ENCODE measurements at places on chromosomes 5 and 9.
A peak's percentile ranks its signal among the peaks of the same experiment; 100 is the strongest.

- no peak for DNase-seq
Measured at GRCh38 chr9:16358751-16359150, 511.7 kb downstream of the BNC2 start.

GRCh38 chr5:157290156-157290980 lies 24.4 kb downstream of the CYFIP2 start:
- no peak for DNase-seq

DNA sequence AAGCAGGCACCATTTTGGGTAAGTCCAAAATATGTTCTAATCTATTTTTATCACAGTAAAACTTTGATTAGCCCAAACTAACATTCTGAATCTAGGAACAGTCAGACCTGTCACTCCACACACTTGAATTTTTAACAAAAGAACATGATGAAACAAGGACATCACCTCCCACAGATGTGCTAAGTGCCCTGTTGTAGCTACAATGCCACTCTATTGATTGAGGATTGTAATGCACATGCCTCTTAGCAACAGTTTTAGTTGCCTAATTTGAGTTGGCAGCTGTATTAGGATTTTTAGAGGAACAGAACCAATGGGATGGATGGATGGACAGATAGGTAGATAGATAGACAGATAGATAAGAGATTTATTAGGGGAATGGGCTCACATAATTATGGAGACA lies 20.3 kb upstream of the RNF20 start:
- DNase-seq: no peak

DNA sequence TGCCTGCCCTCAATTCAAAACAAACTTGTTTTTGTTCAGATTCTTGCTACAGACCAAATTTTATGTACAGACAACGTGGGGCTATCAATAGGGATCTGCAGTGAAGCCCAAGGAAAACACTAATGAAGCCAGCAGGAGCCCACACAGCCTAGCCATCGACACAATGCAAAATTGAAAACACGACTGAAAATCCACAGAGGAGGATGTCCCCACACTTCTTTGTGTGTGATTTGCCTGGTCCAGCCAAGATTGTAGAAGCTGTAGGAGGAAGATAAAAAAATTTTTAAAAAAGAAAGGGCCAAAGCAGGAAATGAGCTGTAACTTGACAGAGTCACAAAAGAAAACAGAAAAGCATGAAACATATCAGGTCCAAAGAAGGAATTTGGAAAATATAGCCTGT lies 34.8 kb downstream of the HTR4 start:
- no peak for DNase-seq

- DNase-seq: no peak
Measured at GRCh38 chr5:69335341-69335935, 2.8 kb upstream of the CCDC125 start.

- DNase-seq: no peak
Measured at GRCh38 chr5:75265731-75266130, 29.1 kb upstream of the ANKRD31 start.

DNA sequence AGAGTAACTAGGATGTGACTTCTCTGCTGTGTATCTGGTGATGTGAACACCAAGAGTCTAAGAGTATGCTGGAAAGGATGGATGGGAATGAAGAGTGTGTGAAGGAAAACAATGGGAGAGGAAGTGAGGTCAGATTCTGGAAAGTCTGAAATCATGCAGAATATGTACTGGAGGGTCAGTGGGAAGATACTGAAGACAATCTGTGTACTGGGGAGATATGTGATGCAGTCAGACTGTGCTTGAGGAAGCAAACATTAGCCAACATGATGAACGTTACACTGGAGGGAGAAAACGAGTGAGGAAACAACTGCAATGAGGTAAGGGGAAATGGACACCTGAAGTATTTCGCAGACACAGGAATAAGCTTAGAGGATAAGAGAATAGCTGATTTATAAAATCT lies 105.7 kb downstream of the NR3C1 start:
- no peak for DNase-seq

GRCh38 chr9:135602789-135603481 lies 36.4 kb downstream of the GLT6D1 start:
- peak; percentile 46 for DNase-seq

GRCh38 chr9:115466756-115467155 lies 348.8 kb upstream of the TNC start:
- no peak for DNase-seq

- DNase-seq: no peak
Measured at GRCh38 chr5:145362266-145362665, 472.9 kb downstream of the PRELID2 start.

GRCh38 chr5:50866415-50866814 lies 200.0 kb downstream of the PARP8 start:
- no peak for DNase-seq

- DNase-seq: no peak
Measured at GRCh38 chr9:5515261-5515650, 4.9 kb downstream of the PDCD1LG2 start.

GRCh38 chr5:108384741-108385140 lies 2.8 kb upstream of the FBXL17 start:
- no peak for DNase-seq

DNA sequence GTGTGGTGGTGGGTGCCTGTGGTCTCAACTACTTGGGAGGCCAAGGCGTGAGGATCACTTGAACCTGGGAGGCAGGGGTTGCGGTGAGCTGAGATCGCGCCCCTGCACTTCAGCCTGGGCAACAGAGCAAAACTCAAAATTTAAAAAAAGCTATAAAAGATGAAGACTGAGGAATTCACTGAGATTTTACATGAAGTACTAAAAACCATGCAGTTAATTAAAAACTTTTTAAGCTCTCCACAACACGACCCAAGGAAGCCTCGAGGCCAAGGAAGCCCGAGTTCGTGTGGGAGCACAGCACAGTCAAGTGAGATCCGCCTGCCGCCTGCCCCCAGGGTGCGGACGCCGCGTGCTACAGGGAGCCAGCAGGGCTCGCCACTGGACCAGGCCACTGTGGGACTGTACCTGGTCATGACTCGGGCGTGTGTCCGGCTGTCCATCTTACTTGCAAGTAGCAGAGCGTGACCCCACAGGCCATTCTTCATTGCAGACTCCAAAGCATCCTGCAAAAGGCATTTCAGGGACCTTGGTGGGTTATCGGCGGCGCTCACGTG lies 21.2 kb upstream of the INPP5E start:
- DNase-seq: no peak

DNA sequence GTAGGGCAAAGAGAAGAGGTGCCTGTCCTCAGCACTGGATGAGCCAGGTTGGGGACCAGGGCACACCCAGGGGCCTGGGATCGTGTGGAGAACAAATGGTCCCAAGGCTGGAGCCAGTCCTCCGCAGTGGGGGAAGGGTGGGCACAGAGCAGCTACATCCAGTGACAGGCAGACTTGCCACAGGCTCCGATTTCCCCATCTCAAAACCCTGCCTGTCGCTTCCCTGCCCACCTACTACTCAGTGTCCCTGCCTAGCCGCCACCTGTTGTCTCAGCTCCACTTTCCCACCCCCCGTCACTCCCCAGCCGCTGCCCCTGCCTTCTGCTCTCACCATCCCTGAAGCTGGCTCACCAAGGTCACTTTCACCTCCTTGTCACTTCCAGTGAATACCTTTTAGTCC lies 13.9 kb upstream of the ENHO start:
- no peak for DNase-seq

GRCh38 chr5:143055596-143056338 lies 285.6 kb downstream of the ARHGAP26 start:
- no peak for DNase-seq

GRCh38 chr5:32683125-32683524 lies 28.0 kb upstream of the NPR3 start:
- no peak for DNase-seq

GRCh38 chr5:55597014-55597981 lies 62.5 kb upstream of the PLPP1 start:
- DNase-seq: no peak

- no peak for DNase-seq
Measured at GRCh38 chr9:69678843-69679538, 6.8 kb upstream of the APBA1 start.

DNA sequence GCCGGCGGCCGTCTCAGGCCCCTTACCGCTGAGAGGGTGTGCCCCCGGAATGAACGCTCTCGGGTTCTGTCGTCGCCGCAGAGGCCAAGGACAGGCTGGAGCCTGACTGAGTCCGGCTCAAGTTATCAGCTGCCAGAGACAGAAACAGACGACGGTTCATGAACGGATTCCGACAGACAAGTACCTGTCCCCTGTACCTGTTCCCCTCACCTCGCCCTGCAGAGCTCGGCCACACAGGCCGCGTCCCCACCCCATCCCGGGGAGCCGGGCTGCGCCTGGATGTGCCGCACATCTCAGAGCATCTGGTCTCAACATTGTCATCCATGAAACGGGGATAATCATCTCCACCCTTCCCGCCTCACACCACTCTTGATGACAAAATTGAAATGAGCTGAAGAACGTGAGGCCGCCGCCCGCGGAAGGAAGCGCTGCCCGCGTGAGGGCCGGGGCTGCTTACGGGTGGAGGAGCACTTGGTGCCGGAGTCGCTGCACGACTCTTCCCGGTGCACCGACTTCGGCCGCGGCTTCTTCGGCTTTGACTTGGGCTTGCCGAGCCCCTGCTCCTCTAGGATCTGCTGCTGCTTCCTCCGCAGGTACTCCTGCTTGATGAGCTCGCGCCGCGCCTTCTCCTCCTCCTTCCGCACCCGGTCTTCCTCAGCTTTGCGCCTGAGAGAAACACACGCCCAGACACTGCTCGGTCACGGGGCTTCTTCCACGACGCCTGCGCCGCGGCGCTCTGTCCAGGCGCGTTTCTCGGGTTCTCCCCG lies 89.2 kb downstream of the CAMSAP1 start:
- DNase-seq: no peak

GRCh38 chr9:90697808-90698207 lies 55.2 kb upstream of the DIRAS2 start:
- DNase-seq: no peak

- peak; percentile 66 for DNase-seq
Measured at GRCh38 chr5:92749943-92750342, 831.1 kb downstream of the NR2F1-AS1 start.

DNA sequence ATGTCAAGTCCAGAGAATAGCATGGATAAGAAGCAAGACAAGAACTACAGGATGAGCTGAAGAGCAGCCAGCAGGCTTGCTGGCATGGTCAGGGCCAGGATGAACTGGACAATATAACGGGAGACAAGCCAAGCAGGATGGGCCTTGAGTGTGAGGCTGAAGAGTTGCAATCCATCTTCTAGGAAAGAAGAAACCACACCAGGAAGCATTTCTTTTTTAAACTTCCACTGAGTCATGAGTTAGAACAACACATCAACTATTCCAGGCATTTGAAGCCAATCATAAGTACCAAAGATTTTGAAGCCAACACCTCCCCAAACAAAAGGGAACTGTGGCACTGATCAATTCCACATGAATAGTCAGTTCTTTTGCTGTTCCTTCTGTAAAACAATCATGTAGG lies 27.3 kb downstream of the SLC31A2 start:
- DNase-seq: no peak

GRCh38 chr5:10149911-10150310 lies 99.8 kb downstream of the ATPSCKMT start:
- DNase-seq: no peak

GRCh38 chr5:92513067-92513466 lies 1068.0 kb downstream of the NR2F1-AS1 start:
- no peak for DNase-seq

GRCh38 chr9:28678097-28678496 lies 1104.8 kb upstream of the C9orf72 start:
- DNase-seq: no peak

DNA sequence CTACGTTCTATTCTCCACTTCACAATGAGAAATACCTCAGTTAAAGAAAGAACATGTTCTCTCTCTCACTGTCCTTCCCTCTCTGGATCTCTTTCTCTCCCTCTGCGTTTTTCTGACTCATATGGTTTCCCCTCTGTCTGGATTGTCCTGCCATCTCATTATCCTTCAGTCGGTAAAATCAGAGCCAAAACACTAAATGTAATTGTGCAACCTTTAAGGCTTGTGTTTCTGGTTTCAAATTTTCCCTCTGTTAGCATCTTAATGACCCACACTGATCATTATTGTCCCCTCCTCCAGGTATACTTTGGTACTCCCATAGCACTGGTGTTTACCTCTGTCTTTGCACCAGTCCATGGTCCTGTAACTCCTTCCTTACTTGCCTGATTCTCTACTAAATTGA lies 509.4 kb upstream of the C9orf72 start:
- no peak for DNase-seq

GRCh38 chr9:98091735-98092612 lies 27.0 kb downstream of the TRIM14 start:
- DNase-seq: no peak

DNA sequence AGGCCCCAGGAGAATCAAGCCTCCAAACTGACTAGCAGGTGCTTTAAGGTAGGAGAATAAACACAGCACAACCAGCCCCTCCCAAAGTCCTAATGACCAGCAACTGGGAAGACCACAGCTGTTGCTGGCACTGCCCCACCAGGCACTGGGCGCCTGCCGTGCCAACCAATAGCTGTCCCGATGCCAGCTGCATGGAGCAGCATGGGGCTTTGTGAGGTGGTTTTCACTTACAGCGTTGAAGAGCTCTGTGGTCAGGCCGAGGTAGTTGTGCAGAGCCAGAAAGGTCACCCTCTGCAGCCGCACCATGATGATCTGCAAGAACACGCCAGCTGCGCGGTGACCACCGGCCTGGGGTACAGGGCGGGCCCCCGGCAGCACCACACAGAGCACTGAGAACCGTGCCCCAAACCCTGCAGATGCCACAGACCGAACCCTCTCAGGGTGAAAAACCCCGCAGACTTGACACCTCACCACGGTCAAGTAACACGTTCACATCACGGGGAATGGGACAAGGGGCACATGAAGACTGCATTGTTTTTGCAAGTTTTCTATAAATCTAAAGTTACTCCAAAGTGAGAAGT lies 28.7 kb downstream of the PNPLA7 start:
- no peak for DNase-seq

- no peak for DNase-seq
Measured at GRCh38 chr5:158953929-158954534, 145.7 kb downstream of the EBF1 start.

DNA sequence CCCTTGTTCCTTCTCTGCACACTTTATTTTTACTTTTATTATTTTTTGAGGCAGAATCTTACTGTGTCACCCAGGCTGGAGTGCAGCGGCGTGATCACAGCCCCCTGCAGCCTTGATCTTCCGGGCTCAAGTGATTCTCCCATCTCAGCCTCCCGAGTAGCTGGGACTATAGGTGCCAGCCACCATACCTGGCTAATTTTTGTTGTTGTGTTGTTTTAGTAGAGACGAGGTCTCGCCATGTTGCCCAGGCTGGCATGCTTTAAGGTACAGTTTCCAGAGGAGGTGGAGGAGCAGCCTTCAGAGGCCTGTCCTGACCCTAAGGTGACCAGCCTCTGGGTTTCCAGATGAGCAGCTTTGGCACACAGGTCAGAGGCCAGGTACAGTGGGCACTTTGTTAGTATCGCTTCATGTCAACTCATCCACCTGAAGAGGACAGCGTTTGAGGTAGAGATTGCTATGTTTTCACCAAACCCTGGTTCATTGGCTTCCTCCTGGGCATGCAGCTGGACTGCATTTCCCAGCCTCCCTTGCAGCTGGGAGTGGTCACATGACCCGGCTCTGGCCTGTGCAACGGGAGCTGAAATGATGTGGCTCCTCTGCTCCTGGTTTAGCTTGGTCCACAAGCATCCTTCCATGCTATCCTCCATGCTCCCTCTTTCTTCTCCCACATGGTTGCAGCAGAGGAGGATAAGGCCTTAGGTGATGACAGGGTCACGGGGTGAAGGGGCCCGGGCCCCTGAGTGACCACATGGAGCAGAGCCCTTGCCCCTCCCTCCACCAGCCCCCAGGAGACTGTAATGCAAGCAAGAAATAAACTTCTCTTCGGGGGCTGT lies 139.3 kb upstream of the IER5L start:
- DNase-seq: no peak

- DNase-seq: no peak
Measured at GRCh38 chr5:963673-964531, 44.7 kb upstream of the NKD2 start.
